ENCODE measurements at places on chromosomes 1 and 21. TPM values are rescaled to one million over a fixed set of nuclear protein-coding genes. Genes with fewer than 3 reads are reported as not detected.
A peak's percentile ranks its signal among the peaks of the same experiment; 100 is the strongest.

DNA sequence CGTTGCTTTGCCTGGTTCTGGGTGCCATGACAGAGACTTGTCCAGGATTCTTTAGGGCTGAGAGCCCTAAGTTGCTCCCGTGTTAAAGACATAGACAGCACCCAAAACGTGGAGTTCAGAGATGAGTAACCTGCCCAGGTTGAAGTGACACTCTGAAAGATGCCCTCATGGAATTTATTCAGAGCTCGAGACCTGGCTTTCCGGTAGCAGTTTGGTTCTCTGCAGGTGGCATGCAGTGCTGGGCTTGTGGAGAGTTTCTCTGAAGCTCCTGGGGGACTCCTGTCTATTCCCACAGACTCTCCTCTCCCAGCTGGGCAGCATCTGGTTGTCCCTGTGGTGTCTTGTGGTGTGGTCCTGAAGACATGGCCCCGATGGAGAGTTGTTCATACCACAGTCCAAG is 241.0 kb downstream of the RHOU start:
- DNase-seq = no peak

- no peak for DNase-seq
Observed at GRCh38 chr1:17849216-17849615, 94.1 kb downstream of the ACTL8 start.

GRCh38 chr1:66489151-66489550 is 44.8 kb upstream of the SGIP1 start:
- DNase-seq = no peak

GRCh38 chr1:162169031-162169790 is 99.7 kb downstream of the NOS1AP start:
- DNase-seq = no peak

DNA sequence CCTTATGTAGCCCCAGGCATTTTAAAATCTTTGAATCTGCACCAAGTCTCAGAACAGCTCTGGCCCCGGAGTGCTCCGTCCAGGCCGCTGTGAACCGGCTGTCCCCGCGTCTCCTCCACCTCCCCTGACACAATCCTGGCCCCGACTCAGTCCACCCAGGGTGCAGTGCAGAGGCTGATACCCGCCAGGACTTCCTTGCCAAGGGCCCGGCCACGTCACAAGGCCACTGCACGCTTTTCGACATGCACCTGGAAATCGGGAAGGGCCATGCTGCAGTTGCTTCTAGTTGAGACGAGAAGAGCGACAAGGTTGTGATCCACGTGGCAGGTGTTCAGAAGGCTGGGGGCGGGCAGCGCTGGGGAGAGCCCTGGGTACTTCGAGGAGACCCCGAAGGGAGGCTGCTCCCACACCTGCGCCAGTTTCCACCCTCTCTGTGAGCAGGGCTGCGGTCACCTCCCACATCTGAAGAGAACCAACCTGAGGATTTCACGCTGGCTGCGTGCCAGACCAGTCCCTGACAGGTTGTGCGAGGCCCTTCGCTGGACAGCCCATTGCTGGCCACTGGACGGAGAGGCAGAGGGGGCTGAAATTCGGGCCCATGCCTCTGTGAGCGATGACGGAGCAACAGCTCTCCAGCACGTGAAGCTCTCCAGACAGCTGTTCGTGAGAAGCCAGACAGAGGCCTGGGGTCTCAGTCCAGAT is 6.7 kb downstream of the VWA1 start:
- no peak for DNase-seq

DNA sequence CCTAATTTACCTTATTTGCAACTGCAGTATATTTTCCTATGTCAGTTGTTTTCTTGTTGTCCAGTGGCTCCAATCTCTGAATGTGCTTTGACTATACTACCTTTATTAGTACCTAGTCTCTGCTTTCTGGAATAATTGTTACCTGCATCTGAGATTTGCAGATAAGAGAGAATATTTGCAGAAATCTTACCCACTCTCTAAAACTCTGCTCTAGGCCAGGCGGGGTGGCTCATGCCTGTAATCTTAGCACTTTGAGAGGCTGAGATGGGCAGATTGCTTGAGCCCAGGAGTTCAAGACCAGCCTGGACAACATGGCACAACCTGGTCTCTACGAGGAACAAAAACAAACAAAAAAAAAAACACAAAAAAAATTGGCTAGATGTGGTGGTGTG is 2.0 kb upstream of the SYDE2 start:
- no peak for DNase-seq

DNA sequence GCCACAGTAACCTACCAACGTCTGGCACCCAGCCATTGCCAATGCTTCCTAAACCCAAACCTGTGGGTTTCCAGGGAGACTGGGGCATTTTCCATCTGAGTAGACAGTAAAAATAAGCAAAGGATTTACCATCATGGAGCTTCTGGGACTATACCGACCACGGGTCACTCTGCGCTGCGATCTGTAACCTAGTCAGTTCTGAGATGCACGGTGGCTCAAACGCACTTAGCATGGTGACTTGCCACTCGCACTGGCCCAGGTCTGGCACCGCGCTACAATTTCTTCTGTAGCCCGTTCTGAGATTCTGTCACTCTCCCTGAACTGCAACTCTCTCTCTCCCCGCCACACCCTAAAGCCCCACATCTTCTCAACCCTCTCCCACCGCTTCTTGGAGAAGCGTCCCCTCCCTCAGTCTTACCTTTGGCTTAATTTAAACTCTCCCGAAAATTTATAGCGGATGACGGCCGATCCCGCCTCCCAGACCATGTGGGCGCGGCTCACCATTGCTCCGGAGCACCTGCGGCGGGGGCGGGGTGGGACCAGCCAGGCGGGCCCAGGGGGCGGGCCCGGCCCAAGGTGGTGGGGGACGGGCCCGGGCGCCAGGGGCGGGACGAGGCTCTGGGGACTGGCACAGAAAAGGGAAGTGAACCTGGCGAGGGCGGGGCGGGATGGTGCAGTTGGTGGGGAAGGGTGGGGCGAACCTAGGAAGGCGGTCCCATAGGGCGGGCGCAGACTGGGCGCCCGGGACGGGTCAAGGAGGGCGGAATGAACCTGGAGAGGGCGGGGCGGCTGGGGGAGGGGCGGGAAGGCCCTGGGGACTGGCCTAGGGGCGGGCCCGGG is 493 bp upstream of the MAP3K21 start:
- DNase-seq = peak; percentile 87

DNA sequence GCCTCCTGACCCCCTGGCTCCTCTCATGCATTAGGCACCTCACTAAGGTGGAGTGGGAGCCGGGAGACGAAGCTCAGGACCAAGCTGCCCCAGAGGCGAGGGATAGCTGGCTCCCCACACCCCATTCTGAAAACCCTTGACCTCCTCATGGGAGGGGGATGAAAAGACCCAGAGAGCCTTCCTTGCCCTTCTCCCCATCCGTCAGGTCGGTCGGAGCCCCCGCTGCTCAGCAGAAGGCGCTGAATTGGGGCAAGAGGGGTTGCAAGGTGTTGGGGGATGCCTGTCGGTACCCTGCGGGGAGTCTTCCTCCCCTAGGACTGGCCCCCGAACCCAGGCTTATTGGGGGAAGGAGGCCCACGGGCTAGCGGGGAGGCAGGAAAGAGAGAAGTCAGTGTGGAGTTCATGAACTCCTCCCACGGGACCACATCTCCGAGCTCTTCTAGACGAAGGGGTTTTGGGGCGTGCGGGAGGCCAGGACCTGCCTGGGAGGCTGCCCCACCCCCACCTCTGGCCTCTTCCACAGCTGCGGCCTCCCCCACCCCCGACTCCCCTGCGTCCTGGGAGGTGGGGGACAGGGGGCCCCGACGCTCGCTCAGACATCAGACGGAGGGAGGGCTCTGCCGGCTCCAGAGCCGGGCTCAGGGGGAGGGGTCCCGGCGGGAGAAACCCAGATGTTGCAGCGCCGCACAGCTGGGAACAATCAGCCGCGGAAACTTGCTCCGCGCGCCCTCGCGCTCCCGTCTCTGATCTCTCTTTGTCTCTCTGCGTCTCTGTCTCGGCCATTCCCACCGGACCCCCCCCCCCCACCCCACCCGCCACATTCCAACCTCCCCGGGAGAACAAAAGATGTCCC is 719 bp downstream of the MFAP2 start:
- DNase-seq = peak; percentile 79

GRCh38 chr21:43658088-43658741 is 1.1 kb downstream of the HSF2BP start:
- DNase-seq = no peak

- peak; percentile 65 for DNase-seq
Observed at GRCh38 chr1:147641695-147642592, 28.4 kb downstream of the ACP6 start.

- no peak for DNase-seq
Observed at GRCh38 chr1:22288593-22289241, 145.8 kb upstream of the WNT4 start.

DNA sequence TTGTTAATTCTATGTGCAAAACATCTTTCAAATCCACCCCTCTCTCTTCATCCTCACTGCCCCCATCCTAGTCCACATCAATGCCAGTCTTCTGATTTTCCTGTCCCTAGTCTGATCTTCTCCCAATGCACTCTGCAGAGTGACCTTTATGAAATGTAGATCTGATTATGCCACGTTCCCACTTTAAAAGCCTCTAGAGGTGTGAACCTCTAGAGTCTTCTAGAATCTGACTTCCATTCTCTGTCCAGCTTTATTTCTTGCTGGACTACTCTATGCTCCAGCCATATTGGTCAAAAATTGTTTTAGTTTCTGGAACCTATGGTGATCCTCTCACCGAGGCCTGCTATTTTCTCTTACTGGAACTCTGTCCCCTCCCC is 32.5 kb downstream of the ZNF648 start:
- DNase-seq = no peak

DNA sequence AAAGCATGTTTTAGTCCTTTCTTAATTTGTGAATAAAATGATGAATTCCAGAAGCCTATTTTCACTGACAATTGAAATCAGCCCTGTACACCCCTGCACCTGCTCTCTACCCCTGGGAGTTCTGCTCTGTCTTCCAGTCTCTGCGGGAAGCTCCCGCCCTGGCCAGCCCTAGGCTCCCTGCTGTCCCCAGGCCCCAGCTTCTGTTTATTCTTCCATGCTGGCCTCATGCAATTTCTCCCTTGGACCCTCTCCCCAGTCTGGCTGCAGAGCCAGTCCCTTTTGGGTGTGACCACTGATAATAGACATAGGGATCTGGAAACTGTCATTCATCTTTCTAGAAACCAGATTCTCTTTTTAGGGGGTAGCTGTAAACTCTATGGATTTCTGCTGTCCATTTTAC is 258.6 kb downstream of the GRIK3 start:
- no peak for DNase-seq

DNA sequence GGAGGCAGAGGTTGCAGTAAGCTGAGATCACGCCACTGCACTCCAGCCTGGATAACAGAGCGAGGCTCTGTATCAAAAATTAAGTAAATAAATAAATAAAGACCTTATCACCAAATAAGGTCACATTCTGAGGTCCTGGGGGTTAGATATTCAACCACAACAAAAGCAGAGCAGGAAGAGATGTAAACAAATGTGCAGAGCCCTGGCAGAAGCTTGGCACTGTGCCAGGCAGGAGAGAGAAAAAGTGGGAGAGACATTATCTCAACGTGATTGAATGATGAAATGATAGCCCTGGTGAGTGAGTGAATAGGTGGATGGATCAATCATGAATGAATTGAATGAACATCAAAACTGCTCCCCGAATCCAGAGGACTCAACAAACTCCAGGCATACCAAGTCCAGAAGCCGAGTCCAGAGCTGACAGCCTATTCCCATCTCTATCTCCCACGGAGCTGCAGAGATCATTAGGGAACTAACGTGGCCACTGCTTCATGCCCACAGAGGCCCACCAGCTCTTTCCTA is 150.7 kb downstream of the TOMM20 start:
- no peak for DNase-seq

- peak; percentile 58 for DNase-seq
Observed at GRCh38 chr21:25563361-25564116, 43.7 kb downstream of the MRPL39 start.

GRCh38 chr1:227685807-227686206 is 49.3 kb downstream of the JMJD4 start:
- no peak for DNase-seq

- DNase-seq = no peak
Observed at GRCh38 chr1:75732703-75733102, 8.2 kb downstream of the ACADM start.

- DNase-seq = peak; percentile 62
Observed at GRCh38 chr1:204384636-204385352, 25.1 kb upstream of the PLEKHA6 start.

DNA sequence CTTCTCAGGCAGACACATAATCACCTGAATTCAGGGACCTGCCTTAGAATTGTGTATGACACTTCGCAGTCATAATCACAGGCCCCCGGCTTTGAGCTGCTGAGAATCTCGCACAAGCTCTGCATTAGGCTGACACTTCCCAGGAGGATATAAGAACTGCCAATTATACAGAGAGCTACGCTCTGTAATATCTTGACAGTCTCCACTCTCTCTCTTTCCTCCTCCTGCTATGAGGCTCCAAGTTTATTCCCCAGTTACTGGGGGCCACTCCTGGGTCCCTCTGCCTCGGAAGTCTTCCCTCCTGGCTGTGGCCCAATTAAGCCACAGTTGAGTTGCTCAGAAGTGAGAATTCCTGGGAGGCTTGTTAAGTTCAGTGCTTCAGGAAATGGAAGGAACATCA is 42.7 kb downstream of the EBNA1BP2 start:
- no peak for DNase-seq

DNA sequence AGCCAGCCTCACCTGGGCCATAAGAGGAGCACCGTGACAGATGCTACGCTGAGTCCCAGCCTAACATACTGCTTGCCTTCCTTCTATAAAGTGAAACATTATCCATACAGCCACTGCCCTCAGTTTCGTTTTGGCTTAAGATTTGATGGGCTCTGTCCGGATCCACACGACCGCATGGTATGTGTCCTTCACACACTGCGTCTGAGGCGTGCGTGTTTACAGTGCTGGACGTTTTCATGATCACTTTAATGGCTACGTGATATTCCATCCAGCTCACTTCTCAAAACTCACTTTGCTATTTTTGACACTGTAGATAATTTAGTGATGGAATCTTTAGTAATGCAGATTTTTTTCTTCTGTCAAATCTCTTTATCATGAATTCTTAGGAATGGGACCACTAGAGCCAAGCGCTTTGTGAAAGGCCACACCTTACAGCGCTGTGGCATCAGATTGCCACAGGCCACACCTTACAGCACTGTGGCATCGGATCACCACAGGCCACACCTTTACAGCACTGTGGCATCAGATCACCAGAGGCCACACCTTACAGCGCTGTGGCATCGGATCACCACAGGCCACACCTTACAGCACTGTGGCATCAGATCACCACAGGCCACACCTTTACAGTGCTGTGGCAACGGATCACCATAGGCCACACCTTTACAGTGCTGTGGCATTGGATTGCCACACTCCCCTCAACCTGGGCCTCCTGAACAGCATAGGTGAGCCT is 47.1 kb downstream of the PRDM15 start:
- no peak for DNase-seq

GRCh38 chr1:219686171-219686570 is 73.3 kb upstream of the ZC3H11B start:
- DNase-seq = no peak

- peak; percentile 84 for DNase-seq
Observed at GRCh38 chr1:80217377-80217986, 1211.0 kb upstream of the ADGRL4 start.

HES3 gene
- total RNA-seq = not detected

PUM1 gene
- 99.6 TPM for total RNA-seq

SEMA4A gene
- 8.6 TPM for total RNA-seq

CFHR5 gene
- 0.39 TPM for total RNA-seq

KCNQ4 gene
- total RNA-seq = 3.7 TPM

VCAM1 gene
- total RNA-seq = 718 TPM

SPATA21 gene
- total RNA-seq = not detected

HSD17B7 gene
- total RNA-seq = 23.6 TPM

NPR1 gene
- 1.4 TPM for total RNA-seq

B3GALT2 gene
- 1.5 TPM for total RNA-seq

RPL22 gene
- total RNA-seq = 101 TPM

ADORA3 gene
- total RNA-seq = not detected

DNASE2B gene
- total RNA-seq = not detected

HSPB7 gene
- total RNA-seq = 744 TPM
